ENCODE measurements at places on chromosomes 13 and 19.

DNA sequence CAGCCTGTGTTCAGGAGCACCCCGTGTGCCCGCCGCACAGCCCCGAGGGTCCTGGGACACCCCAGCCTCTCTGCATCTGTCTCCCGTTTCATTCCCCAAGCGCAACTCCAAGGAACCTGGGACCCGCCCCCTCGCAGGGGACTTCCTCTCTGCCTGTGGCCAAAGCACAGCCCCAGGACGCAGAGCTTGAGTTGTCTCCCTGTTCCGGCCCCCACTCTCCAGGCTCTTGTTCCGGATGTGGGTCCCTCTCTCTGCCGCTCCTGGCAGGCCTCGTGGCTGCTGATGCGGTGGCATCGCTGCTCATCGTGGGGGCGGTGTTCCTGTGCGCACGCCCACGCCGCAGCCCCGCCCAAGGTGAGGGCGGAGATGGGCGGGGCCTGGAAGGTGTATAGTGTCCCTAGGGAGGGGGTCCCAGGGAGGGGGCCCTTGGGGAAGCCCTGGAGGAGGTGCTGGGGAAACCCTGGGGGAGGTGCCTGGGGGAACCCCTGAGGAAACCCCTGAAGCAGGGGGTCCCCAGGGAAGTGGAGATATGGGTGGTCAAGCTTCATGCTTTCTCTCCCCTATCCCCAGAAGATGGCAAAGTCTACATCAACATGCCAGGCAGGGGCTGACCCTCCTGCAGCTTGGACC lies 1.3 kb downstream of the HCST start:
- DNase-seq, result peak; percentile 64

GRCh38 chr19:1991018-1991913 lies 24.2 kb downstream of the BTBD2 start:
- no peak for DNase-seq

DNA sequence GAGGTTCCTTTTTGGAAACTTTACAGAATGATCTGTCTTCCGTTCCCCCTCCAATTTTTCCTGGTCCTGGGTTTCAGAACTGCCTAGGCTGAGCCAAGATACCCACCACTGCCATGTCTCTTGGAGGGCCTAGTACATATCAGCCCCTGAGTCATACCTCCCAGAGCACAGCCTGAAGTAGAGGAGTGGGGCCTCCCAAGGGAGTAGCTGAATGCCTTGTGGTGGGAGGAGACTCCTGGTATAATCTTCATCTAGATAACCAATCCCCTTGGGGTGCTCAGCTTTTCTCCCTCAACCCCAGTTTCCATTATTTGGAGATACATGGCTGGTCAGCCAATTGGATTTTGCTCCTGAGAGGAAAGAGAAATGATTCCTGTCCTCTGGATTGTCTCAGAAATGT lies 30.3 kb downstream of the ZNF763 start:
- DNase-seq, result peak; percentile 11

DNA sequence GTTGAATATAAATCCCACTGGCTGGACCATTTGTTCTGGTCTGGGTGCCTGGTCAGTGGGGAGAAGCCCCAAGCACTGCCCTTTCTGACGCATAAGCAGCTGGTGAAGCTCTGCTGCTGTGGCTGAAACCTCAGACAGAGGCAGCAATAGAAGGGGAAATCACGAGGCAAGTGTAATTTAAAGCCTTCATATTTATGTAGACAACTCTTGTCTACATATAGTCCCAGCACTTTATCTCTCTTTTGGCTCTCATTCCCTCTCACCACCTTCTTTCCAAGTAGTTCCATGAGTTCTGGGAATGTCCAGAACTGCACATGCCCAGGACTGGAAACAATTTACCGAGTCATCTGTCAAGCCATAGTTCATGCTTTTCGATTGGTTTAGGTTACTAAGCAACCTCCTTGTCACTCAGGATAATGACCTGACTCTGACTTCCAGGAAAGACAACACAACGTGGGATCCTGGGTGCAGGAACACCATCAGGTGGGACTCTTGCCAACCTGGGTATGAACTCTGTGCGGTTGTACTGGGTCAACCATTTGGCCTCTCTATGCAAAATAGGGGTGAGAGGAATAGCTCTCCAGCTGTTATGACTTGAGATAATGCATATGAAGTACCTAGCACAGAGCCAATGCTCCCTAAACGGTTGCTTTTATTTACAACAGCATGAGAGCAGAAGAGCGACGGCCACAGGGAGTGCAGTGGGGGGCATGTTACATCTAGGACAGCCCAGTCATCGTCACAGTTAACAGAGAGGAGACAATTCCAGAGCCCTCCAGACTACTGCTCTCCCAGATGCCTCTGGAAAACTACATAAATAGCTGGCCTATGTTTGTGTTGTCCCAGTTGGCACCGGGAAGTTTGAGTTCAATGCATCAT lies 321.9 kb downstream of the FOXO1 start:
- peak; percentile 47 for DNase-seq

GRCh38 chr19:8149261-8150094 lies at the start of gene FBN3:
FBN3 (minus strand) TSS chr19:8149592; CDS start chr19:8147480, 2,112 bp downstream.
- no peak for DNase-seq

DNA sequence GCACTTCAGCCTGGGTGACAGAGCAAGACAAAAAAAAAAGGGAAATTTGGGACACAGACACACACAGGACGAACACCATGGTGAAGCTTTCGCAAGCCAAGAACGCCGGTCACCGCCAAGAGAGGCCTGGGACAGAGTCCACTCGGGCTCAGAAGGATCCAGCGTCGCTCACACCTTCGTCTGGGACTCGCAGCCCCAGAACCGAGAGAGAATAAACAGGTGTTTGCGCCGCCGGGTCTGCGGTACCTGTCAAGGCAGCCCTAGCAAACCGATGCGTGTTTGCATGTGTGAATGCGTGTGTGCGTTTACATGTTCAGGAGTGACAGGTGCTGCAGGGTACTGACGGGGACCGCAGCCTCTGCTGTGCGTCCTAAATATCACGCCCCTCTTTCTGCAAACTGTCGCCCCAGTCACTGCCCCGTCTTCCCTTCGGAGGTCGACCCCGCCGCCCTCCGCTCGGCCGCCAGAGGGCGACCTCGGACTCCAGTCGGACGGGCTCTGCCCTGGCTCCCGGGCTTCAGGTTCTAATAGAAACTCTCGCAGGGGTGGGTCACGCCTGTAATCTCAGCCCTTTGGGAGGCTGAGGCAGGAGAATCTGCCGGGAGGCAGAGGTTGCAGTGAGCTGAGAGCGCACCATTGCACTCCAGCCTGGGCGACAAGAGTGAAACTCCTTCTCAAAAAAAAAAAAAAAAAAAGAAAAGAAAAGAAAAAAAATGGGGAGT lies 11.8 kb upstream of the CSNK1G2 start:
- peak; percentile 68 for DNase-seq

DNA sequence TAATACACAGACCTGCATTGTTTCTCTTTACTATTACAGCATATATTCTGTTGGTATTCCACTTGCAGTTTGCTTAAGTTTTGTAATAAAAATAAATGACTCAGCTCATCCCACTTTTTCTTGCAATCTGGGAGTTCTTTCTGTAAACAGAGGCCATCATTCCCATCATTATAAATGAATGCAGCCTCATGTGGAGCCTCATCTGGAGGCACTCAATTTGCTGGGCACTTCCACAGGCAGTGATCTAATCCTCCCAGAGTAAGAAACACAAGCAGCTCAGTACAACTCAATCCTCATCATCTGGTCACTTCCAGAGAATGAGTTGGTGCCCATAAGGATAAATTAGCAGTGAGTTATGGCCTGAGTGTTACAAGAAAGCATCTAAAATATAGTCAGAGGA lies 2801.9 kb downstream of the PCDH9 start:
- peak; percentile 1 for DNase-seq

DNA sequence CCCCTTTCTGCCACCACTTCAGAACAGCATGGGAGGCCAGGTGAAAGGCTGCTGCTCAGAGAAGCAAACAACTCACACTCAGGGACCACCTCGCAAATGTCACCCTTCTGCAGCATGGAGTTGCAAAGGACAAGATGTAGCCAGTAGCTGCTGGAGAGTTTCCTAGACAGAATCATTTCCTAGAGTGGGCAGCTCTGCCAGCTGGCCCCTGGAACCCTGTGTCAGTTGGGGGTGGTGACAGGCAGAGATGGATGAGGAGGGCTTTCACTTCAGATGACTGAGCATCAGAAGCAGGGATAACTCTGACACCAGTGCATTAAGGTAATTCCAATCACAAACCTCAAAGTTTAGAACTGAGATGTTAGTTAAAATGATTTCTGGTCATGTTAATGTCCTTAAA lies 34.4 kb upstream of the EPHX3 start:
- DNase-seq, result no peak

DNA sequence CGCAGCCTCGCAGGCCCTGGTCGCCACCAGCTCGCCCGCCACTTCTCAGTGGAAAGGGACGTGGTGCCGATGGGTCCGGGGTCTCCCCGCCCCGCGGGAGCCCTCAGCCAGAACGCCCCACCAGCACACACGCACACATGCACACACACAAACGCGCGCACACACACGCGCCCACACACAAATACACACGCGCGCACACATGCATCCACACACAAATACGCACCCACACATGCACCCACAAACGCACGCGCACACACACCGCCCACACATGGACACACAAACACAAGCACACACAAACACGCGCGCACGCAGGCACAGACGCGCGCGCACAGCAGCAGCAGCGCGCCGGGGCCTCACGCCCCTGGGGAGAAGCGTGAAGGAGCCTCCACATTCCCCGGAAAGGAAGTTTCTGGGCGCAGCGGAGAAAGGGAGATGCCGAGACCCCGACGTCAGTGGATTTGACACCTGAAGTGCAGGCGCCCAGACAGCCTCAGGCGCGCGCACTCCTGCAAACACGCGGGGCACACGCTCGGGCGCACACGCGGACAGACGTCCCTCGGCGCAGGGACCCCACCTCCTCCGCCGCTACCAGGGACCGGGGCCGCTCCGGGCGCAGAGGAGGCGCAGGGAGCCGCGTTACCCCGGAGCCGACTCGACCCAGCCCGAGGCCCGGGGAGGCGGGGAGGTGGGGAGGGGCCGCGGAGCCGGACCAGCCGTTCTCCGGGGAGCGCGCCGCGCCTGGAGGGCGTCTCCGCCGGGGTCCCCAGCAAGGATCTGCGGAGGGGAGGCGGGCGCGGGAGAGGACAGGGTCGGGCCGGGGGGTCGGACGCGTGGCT lies 622 bp downstream of the RASA3 start:
- DNase-seq, result no peak

DNA sequence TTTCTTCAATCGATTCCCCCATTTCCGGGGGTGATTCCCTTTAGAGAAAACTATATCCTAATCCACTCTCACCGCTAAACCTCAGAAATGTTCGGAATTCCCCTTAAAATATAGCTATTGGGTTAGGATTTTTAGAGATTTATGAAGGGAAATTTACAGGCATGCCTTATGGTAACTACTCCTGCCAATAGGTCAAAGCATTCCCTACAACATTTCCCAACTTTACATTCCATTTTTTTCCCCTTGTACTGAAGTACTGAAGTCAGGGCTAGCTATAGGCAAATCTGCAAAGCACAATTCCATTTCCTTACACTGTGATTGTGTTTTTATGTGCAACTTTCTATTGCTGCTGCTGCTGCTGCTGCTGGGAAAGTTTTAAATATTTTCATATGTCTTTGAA lies 2.1 kb downstream of the EDNRB start:
- DNase-seq, result peak; percentile 85

DNA sequence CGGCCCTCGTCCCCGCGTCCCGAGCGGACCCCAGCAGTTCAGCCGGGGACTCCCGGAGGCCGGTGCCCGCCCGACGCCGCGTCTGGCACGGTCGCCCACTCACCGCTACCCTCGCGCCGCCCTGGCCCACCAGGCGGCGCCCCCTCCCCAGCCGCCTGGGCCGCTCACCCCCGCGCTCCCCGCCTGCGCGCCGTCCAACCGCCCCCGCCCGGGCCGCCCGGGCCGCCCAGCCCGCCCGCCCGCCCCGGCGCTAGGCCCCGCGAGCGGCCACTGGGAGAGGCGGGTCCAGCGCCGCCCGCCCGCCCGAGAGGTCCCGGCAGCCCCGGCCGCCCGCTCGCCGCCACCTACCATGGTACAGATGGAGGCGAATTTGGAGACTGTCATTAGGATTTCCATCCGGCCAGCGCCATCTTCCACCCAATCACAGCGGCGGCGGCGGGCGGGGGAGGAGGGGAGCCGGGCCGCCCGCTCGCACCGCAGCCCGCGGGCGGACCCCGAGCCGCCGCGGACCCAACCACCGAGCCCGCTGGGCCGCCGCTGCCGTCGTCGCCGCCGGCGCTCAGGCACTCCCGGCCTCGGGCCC lies at the start of gene USP12:
USP12 (minus strand) TSS at position 568 of the 583 bp plus-strand sequence; CDS start at position 396, 172 bp downstream.
- peak; percentile 28 for DNase-seq

- DNase-seq, result no peak
Measured at GRCh38 chr19:29550896-29551295, 25.1 kb downstream of the VSTM2B start.

DNA sequence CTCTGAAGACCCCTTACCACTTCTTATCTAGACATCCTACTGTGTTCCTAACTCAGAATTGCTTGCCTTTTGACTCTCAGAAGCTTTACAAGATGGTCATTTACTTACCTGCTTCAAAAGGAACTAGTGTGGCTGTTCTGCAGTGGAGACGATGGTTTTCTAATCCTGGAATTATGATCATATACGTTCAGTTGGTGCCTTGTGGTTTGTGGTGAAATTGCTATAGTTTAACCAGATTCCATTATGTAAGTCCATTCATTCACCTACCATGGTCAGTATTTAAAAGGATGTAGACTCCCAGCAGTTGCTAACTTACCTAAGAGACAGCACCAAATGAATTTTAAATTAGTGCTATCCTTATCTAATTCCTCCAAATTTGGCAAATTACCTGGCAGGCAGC lies 210.9 kb downstream of the SHISA2 start:
- DNase-seq, result no peak

DNA sequence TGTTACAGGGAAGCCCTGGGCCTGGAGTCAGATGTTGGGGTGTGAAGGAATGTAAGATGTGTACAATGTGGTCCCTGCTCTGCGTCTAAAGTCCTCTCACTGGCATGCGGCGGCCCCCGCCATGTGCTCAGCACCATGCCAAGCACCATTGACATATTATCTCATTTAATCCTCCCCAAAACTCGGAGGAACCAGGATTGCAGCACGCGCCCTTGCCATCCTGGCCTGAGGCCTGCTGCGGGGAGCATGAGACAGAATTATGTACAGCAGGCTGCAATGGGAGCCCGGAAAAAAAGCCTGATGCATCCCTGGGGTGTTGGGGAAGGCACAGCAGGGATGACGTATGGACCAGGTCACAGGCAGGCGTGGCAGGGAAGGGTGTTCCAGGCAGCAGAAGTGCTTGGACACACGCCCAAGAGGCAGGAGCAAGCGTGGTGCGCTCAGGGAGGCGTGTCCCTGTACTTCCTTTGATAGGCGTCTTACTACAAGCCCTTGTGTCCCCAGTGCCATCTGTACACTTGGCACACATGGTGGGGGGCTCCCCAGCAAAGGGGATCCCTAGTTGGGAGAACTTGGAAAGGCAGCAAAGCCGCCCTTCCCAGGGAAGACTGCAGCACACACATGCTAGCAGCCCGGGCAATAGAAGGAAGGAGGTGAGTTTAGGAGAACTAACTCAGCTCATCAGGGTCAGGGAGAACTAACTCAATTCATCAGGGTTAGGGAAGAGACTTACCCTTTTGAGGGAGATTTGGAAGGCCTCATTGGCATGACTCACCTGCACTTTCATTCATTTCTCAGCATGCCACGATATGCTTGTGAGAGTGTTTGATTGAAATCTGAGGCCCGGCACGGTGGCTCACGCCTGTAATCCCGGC lies 3.4 kb downstream of the EVI5L start:
- peak; percentile 80 for DNase-seq

- no peak for DNase-seq
Measured at GRCh38 chr19:10299545-10300458, 9.8 kb downstream of the ZGLP1 start.
